ENCODE measurements at places on chromosomes 5 and 9.

DNA sequence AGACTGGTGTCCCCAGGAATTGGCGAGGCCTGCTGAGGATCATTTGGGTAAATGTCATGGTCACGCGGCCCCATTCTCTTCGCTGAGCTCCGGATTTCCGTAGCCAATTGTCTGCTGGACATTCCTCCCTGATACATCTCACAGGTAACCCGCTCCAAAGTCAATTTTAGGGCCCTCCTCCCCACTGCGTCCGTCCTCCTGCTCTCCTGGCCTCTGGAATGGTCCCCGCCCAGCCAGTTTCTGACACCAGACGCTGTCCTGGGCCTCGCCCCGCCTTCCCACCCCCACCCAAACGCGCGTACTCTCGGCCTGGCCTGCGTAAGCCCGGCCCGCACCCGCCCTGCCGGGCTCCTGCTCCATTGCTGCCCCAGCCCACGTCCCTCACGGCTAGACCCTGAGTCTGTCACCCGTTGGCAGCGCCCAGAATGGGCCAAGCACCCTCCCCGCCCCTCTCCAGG is 202.0 kb downstream of the AUH start:
- no peak for DNase-seq

- peak; percentile 36 for DNase-seq
These were observed 363.7 kb downstream of the CSNK1G3 start for GRCh38 chr5:123875561-123876275.

GRCh38 chr9:81819155-81819554 is 109.1 kb upstream of the SPATA31D4 start:
- no peak for DNase-seq

DNA sequence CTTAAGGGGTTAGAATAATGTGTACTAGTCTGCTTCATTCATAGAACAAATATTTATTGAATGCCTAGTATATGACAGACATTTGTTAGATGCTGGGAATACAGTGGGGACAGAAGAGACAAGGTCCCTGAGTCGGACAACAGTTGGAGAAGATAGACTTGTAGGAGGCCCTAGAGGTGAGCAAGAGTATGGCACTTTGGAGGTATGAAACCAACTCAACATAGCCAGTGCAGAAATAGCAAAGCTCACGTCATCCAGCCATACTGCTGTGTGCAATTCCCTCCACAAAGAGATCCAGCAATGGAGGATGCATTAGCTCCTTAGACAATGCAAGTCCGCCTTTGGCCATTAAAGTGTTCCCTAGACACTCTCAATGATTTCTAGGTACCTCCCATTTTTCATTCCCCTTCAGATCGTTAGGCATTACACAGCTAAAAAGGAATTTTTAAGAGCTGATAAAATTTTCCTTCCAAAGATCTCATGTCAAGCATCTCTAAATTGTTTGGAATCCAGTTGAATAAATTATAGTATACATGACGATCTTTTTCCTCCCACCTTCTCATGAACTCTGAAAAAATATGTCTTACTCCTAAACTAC is 1949.6 kb upstream of the WWC1 start:
- no peak for DNase-seq

DNA sequence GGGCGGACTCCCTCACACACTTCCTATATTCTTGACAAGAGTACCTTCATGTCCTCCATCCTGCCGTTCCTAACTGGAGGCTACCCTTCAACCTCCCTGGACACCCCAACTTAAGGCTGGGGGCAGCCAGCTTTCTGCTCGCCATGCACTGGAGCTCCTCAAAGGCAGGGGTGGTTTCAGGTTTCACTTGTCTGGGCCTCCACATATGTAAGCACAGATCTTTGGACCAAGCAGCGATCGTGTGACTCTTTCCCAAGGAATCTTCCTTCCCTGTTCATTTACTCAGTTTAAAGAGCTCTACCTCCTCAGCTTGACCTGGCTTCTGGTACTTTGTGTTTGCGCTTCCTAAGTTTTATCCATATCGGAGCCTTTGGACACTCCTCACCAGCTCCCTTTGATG is 34.2 kb upstream of the TRPC7 start:
- no peak for DNase-seq

- DNase-seq, result no peak
These were observed 71.2 kb downstream of the MARCHF3 start for GRCh38 chr5:126959188-126959587.

GRCh38 chr5:8461543-8461942 is 592.6 kb downstream of the MTRR start:
- no peak for DNase-seq

GRCh38 chr5:143707806-143708205 is 104.2 kb upstream of the HMHB1 start:
- no peak for DNase-seq
